Neural crest cell (in vitro differentiated cells): ENCODE measurements at places on chromosomes 13 and 19.

- no peak overlapping the region for H3K27ac ChIP-seq
- H3K4me1 ChIP-seq: peaks cover 36% of the 10 kb centered on the region
- no peaks in the 10 kb centered on the region for H3K27me3 ChIP-seq
- DNase-seq: no peak
These were observed 59.4 kb downstream of the ARHGEF7 start for GRCh38 chr13:111174377-111175114.

GRCh38 chr13:54733639-54734038 lies 1705.0 kb downstream of the OLFM4 start:
- no peaks in the 10 kb centered on the region for H3K27me3 ChIP-seq
- no peak overlapping the region for H3K4me3 ChIP-seq
- peaks cover 2% of the 10 kb centered on the region for H3K36me3 ChIP-seq

- H3K36me3 ChIP-seq: no peaks in the 10 kb centered on the region
- H3K4me1 ChIP-seq: no peaks in the 10 kb centered on the region
- no peak overlapping the region for H3K27ac ChIP-seq
- H3K4me3 ChIP-seq: no peak overlapping the region
- peaks cover 19% of the 10 kb centered on the region for H3K27me3 ChIP-seq
- DNase-seq: no peak
These were observed 16.0 kb downstream of the GNA15 start for GRCh38 chr19:3151563-3152418.

- H3K27me3 ChIP-seq: no peaks in the 10 kb centered on the region
- no peaks in the 10 kb centered on the region for H3K36me3 ChIP-seq
- H3K27ac ChIP-seq: no peak overlapping the region
- no peaks in the 10 kb centered on the region for H3K4me1 ChIP-seq
- no peak overlapping the region for H3K4me3 ChIP-seq
These were observed 931.9 kb downstream of the SLITRK5 start for GRCh38 chr13:88602786-88603777.

DNA sequence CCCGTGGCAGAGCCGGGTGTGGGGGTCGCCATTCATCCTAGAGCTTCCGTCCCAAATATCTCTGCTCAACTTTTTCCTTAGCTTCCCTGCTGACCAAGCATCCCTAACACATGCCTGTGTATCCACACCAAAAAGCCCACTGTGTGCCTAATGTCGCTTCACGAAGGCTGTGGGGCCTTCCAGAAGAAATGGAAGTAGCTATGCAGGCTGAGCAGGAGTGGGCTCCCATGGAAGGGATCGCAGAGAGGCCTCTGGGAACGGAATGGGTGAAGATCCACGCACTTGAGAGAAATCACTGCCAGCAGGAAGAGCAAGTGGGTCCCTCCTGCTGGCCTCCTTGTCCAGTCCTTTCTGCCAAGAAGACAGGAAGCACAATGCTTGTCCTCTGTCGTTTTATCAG lies 136.0 kb downstream of the SOX1 start:
- H3K36me3 ChIP-seq: no peaks in the 10 kb centered on the region
- peaks cover 57% of the 10 kb centered on the region for H3K4me1 ChIP-seq
- no peak for DNase-seq
- H3K4me3 ChIP-seq: peak overlapping the region; percentile 21
- H3K27ac ChIP-seq: peak overlapping the region; percentile 93

DNA sequence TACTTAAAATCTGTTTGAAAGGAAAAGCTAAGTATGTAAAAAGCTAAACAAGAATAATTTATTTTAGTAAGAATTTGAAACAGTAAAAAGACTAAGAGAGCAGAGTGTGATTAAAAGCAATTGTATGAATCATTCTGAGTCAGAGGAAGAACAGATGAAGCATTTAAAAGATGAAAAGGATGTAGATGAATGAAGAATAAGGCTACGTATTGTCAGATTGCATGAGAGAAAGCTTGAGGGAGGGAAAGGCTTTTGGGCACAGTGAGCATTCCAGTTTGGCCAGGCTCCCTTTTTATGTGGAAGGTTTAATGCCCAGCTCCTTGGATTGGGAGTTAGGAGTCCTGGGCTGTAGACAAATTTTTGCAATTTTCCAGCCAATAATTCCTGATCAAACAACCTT lies 117.7 kb downstream of the FREM2 start:
- H3K4me1 ChIP-seq: peaks cover 34% of the 10 kb centered on the region
- peak overlapping the region; percentile 65 for H3K27ac ChIP-seq
- no peak for DNase-seq
- H3K36me3 ChIP-seq: peaks cover 30% of the 10 kb centered on the region
- peak overlapping the region; percentile 16 for H3K4me3 ChIP-seq
- H3K27me3 ChIP-seq: no peaks in the 10 kb centered on the region
